ENCODE measurements at places on chromosomes 2 and 18.

DNA sequence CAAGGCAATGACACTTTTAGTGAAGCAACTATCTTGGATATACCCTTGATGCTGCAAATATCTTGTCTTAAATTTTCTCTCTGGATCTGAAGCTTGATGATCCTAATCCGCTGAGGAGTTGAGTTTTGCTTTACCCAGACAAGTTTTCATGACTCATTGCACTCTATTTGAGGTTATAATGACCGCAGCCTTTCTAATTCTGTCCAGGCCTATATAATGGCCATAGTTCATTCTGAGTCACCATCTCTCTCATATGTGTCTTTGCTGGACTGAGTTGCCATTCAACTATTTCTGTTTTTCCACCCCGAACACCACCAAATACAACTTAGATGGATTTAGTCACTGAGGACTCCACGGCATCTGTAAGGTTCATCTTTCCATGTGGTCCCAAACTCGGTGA, 802.1 kb upstream of the FAM98A start:
- ATAC-seq: no peak
- H3K27me3 ChIP-seq: no peaks in the 10 kb centered on the region
- no peak overlapping the region for H3K27ac ChIP-seq

DNA sequence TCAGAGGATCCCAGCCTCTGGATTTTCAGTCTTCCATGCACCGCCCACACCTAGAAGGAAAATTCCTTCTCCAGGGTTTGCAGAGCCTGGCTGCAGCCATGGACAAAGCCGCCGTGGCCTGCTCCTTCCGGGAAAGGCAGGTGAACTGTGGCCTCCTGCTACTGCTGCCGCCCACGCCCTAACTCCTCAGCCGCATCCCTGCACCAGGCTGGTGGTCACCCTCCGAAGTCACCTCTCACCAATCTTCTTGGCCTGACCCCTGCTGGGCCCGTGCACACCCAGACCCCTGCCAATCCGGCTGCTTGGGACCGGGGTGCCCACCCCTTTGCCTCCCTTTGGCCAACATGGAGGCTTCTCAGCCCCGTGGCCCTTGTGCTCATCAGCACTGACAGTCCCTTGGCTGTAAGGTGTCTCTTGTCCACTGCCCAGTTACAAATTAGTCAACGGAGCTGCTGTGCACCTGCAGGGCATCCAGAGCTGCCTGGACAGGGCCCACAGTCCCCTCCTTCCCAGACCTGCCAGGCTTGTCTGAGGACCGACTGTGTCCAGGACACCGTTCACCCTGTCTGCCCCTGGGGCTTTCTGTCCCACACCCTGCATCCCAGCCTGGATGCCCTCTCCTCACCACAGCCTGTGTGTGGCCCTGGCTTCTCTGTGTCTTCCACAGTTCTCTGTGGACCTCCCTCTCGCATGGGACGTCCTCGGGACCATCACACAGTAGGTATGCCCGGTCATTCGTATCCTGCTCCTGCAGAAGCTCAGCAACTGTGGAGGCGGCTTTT, 130.1 kb upstream of the TPO start:
- peaks cover 14% of the 10 kb centered on the region for H3K4me1 ChIP-seq
- no peak overlapping the region for H3K4me3 ChIP-seq
- peaks cover 71% of the 10 kb centered on the region for H3K27me3 ChIP-seq
- H3K36me3 ChIP-seq: no peaks in the 10 kb centered on the region
- no peak overlapping the region for H3K27ac ChIP-seq

DNA sequence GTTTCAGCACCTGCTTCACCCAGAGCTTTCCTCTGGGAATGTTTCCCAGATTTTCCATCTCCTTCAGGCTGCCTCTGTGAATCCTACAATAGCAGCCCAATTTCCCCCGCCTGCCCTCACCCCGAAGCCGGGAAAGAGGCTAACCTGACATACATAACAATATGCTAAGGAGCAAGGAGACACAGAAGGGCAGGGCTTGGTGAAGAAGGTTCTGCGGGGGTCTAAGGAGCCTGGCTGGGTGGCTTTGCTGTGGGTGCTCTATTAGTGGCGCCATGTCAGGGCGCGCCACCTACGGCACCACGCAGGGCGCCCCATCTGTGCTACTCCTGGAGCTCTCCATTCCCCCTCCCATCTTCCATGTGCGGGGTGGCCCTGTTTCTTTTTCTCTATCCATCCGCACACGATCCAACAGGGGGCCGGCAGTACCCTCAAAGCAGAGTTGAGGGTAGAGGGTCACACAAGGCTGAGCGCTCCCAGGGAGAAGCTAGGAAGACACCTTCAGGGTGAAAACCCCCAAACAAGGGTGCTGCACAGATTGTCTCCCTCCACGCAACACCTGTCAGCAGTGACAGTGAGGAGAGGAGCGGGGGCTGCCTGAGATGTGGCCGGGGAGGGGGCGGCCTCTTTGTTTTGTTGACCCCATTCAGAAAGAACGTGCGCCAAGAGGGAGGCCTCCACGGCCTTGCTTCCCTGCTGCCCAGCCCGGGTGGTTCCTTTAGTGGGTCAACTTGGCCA, 101.4 kb downstream of the PDCL3 start:
- H3K36me3 ChIP-seq: no peaks in the 10 kb centered on the region
- no peaks in the 10 kb centered on the region for H3K27me3 ChIP-seq
- no peak overlapping the region for H3K4me3 ChIP-seq
- no peaks in the 10 kb centered on the region for H3K4me1 ChIP-seq
- ATAC-seq: no peak

- H3K27ac ChIP-seq: peak overlapping the region; percentile 94
- peak overlapping the region; percentile 85 for H3K4me3 ChIP-seq
- ATAC-seq: peak; percentile 3
- H3K27me3 ChIP-seq: no peaks in the 10 kb centered on the region
- H3K36me3 ChIP-seq: peaks cover 20% of the 10 kb centered on the region
- H3K4me1 ChIP-seq: peaks cover 3% of the 10 kb centered on the region
Observed at GRCh38 chr2:215435280-215435869, 493 bp downstream of the FN1 start.

DNA sequence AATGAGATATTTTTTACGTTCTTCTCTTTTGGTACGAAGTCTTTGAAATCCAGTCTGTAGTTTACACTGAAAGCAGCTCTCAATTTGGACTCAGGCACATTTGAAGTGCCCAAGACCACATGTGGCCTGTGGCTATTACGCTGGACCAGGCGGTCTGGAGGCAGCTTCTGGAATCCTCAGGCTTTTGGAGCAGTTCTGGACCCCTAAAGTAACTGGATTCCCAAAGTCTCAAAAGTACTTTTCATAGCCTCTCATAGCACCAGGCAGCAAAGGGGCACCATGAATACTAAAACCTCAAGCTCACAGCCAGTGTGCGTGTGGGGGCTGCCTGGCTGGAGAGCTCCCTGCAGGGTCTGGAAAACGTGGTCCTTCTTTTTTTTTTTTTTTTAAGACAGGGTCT, 119.0 kb downstream of the SMAD7 start:
- H3K27me3 ChIP-seq: no peaks in the 10 kb centered on the region
- no peak for ATAC-seq
- H3K36me3 ChIP-seq: peaks cover 12% of the 10 kb centered on the region
- H3K4me3 ChIP-seq: no peak overlapping the region
